ENCODE measurements at places on chromosomes 5 and 9.

DNA sequence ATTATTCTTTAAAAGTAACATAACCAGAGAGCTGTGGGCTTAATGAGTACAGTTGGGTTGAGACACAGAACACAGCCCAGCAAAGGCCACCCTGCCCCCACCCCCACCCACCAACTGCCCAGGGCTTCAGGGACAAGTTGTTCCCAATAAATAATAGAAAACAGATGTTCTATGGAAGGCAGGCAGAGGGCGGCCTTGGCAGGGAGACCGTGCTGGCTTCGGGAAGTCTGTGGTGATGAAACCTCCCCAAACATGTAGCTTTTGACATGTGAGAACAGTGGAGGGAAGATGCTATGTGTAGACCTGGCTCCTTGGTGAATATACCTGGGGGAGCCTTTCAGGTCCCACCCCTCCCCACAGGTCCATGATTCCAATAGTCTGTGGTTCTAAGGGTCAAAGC, 10.0 kb downstream of the TRAF1 start:
- no peak for DNase-seq

DNA sequence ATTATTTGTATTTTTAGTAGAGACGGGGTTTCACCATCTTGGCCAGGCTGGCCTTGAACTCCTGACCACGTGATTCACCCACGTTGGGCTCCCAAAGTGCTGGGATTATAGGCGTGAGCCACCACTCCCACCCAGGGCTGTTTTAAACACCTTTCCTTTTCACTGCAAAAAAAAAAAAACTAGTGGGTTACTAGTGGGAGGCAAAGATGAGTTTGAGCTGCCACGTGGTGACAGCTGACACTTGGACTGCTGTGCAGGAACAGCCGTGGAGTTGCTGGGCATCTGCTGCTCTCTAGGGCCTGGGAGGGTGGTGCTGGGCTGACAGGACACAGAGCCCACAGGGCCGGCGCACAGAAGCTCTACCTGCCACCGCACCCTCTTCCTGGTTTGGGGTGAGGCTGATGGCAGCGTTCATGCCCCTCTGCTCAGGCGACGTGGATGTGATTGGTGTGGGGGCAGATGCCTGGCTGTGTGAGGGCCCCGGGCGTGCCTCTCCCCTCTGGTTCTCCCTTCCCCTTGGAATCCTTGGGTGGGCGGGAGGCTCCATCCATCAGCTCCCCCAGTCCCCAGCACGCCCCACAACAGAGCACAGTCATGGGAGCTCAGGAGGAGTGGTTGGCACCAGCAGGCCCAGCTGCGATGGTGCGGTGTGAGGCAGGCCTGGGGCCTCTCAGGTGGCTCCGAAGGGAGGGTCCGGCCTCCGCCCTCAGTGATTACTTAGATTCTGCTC, 16.9 kb downstream of the RABL6 start:
- no peak for DNase-seq

DNA sequence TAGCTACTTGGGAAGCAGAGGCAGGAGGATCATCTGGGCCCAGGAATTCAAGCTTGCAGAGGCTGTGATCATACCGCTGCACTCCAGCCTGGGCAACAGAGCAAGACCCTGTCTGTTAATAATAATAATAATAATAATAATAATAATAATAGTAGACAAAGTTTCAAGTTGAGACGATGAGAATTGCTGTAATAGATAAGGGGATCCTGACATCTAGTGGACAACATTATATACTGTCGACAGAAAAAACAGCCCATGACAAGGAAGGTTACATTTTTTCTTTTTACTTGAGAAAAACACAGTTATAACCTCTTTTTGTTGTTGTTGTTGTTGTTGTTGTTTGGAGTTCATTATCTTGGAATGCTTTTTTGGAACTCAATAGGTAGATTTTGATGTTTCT, 35.3 kb downstream of the NDFIP1 start:
- no peak for DNase-seq

DNA sequence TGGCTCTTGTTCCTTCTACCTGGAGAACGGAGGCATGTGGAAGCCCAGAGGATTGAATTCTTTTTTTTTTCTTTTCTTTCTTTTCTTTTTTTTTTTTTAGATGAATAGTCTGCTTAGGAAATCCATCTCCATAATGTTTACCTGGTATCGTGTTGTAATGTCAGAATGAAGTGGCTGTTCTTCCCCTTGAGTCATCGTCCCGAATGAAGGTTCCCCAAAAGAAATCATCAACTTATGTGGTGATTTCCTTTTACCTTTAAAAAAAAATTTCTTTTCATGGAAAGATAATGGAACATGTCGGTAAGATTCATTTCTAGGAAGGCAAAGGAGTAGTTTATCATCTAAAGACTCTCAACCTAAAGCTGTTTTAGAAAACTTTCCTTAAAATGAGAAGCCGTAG, 59.7 kb downstream of the DOCK8 start:
- no peak for DNase-seq

GRCh38 chr9:130541533-130541932, 37.8 kb upstream of the FUBP3 start:
- no peak for DNase-seq

- DNase-seq: no peak
Measured at GRCh38 chr5:85320495-85320894, 935.8 kb upstream of the EDIL3 start.

GRCh38 chr9:99735041-99735440, 86.6 kb upstream of the NR4A3 start:
- no peak for DNase-seq
